ENCODE measurements at places on chromosomes 3 and 15.
A peak's percentile ranks its signal among the peaks of the same experiment; 100 is the strongest.

GRCh38 chr3:78174821-78175220 is 1134.9 kb downstream of the ROBO2 start:
- DNase-seq = peak; percentile 24

GRCh38 chr3:162141272-162141791 is 644.7 kb downstream of the OTOL1 start:
- DNase-seq = no peak

GRCh38 chr3:89954137-89954536 is 846.7 kb downstream of the EPHA3 start:
- DNase-seq = no peak

DNA sequence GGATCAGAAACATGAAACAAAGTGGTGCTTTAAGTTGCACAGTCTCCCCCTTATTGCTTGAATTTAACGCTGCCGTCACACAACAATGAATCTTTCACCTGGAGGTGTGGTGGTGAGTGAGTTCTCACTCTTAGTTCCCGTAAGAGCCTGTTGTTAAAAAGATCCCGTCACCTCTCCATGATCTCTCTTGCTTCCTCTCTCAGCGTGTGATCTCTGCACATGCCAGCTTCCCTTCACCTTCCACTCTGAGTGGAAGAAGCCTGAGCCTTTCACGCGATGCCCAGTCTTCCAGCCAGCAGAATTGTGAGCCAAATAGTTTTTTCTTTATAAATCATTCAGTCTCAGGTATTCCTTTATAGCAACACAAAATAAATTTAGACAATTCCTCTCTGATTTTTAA is 136.7 kb upstream of the CHL1 start:
- DNase-seq = no peak

DNA sequence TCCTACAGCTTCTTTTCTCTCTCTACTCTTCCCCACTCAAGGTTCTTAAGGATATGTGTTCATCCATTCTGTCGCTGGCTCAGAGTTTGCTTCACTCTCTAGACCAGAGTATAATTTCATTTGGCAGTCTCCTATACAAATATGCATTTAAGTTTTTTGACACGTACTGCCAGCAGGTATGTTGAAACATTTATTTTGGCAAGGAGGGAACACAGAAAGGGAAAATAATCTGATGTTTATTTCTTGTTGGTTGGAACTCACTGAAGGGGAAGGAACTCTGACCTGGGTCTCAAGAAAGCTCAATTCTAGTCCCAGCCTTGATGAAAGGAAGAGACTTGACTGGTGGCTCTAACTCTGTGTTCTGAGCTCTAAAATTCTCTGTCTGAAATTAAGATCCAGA is 21.6 kb downstream of the FANCD2 start:
- DNase-seq = no peak

DNA sequence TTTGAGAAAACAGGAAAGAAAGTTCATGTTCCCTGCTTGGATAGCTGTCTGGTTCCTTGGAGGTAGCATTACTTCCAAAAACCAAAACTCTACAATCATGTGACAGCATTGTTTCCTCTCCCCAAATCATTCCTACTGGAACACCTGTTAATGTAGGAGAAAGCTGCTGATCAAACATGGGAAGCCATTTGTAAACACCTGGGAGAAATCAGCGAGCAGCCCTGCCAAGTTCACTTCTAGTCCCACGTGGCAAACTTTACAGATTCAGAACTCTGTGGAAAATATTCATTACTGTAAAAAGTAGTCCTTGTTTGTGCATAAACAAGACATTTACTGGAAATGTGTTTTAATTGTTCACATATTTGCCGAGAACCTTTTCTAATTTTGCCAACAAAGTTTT is 275.5 kb upstream of the AZI2 start:
- DNase-seq = no peak

DNA sequence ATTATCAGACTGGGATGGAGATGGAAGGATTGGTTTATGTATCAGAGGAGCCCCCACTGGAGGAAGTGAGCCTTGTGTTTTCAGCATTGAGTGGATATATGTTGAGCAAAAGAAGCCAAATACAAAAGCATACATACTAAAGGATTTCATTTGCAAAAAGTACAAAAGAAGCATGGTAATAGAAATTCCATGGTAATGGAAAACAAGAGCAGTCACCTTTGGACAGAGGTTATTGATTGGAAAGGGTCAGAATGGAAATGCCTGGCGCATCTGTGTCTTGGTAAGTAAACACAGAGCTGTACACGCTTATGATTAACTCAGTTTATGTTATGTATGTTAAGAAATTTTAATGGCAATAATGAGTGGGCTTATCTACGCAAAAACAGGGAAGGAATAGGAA is 72.7 kb downstream of the DHX36 start:
- DNase-seq = no peak

Data from NCI-H446 treated with DMSO at 0.1 percent for 48 hours (cell line).